ENCODE measurements at places on chromosomes 3 and 15.

GRCh38 chr3:146577662-146578061, 27.5 kb downstream of the PLSCR5 start:
- DNase-seq, result no peak

GRCh38 chr3:48598323-48599076, 3.4 kb upstream of the COL7A1 start:
- no peak for DNase-seq

- no peak for DNase-seq
Measured at GRCh38 chr3:169955406-169955805, 11.2 kb upstream of the SEC62 start.

DNA sequence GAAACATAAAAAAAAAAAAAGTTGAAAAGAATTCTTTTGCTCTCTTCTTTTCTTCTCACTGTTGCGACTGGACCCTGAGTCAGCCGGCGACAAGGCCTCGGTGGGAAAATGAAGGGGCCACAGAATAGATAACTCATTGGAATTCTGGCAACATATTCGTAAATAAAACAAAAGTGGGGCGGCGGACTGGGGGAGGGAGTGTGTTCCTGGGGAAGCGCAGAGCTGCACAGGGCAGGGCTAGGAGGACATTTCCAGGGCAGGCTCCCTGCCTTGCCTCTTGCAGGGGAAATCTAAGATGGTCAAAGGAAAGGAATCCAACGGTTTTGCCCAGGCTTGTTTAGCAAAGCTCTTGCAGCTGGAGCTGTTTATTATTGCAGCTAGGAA, 1042.8 kb upstream of the NR2F2 start:
- no peak for DNase-seq

GRCh38 chr3:143412084-143412483, 292.5 kb downstream of the CHST2 start:
- DNase-seq, result no peak

- DNase-seq, result no peak
Measured at GRCh38 chr15:39376371-39376909, 204.4 kb upstream of the THBS1 start.

GRCh38 chr15:42728972-42729371, 8.0 kb downstream of the CDAN1 start:
- DNase-seq, result no peak

- no peak for DNase-seq
Measured at GRCh38 chr3:141735176-141735575, 2.9 kb upstream of the RNF7 start.

GRCh38 chr3:138861798-138862197, 27.1 kb upstream of the PIK3CB start:
- no peak for DNase-seq

DNA sequence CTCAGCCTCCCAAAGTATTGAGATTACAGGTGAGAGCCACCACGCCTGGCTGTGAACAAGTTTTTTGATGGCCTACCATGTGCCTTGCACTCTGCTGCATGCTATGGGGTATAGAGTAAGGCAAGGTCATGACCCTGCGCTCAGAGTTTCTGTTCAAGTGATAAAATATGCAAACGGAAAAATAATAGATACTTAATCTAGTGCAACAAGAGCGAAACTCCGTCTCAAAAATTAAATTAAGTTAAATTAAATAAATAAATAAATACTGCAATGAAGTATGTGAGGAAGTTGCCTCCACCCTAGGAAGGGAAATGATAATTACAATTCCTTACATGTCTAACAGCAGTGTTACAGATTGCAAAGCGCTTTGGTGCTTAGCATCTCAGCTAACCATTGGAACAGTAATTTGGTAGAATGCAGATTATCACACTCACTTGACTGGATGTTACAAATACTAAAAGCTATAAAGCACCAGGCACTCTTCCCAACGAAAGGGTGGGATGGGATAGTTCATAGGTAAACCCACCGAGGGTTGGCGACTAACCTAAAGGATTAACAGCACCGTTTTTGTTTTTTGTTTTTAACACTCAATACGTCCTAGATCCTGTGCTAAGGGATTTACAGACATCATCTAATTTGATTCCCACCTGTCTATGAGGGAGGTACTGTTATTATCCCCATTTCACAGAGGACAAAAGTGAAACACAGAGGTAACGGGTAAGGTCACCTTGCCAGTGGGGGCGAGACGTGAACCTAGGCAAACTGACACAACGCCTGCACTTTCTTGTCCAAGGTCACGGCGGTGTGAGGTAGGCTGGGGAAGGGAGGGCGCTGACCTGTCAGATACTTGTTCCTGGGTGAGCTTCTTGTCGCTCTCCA, 793 bp upstream of the FANCD2 start:
- no peak for DNase-seq

GRCh38 chr3:59518283-59519055, 468.6 kb upstream of the CFAP20DC start:
- no peak for DNase-seq

GRCh38 chr3:195086341-195086740, 184.6 kb downstream of the XXYLT1 start:
- peak; percentile 6 for DNase-seq

GRCh38 chr3:146184241-146185015, 23.4 kb upstream of the PLOD2 start:
- no peak for DNase-seq

DNA sequence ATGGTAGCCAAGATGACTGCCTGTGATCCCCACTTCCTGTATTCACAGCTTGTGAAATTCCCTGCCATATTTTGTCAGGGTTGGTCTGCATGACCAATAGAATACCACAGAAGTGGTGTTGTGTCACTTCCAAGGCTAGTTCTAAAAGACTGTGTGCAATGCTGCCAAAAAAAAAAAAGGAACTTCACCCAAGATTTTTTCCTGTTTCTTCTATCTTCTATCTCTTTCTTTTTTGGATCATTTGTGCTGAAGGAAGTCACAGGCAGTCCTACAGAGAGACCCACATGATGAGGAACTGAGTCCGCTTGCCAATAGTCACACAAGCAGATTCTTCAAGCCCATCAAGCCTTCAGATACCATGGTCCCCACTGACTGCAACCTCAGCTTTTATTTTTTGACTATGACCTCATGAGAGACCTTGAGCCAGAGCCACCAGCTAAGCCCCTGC, 18.1 kb upstream of the RAF1 start:
- no peak for DNase-seq

DNA sequence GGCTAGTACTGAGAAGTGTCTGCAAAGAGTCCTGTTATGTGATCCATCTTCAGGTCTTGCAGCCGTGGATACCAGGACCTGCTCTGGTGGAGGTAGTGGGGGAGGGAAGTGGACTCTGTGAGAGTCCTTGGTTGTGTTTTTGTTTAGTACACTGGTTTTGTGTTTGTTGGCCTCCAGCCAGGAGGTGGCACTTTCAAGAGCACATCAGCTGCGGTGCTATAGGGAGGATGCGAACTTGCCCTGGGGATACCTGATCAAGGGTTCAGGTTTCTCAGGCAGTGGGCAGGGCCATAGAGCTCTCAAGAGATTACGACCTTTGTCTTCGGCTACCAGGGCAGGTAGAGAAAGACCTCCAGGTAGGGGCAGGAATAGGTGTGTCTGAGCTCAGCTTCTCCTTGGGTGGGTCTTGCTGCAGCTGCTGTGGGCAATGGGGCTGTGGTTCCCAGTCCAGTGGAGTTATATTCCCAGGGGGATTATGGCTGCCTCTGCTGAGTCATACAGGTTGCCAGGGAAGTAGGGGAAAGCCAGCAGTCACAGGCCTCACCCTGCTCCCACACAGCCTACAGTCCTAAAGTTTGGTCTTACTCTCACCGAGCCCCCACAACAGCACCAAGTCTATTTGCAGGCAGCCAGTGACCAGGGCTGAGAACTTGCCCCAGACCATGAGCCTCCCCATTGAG, 132.8 kb upstream of the NPHP3 start:
- no peak for DNase-seq

DNA sequence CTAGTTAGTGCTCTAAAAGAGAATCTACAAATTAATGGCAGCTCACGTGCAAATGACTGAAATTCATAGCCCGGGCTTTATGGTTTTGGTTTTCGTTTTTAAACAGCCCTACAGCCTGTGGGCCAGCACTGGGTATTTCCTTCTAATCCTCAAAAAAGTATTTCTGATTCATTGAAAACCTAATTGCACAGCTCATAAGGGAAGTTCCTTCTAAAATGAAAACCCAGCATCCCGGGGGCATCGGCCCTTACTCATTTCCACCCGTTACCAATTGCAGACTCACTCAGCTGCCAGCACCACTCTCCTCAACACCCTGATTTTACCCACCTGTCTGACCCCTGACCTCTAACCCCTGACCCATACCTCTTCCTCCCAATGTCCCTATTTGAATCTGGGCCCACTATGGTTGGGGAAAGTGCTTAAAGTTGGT, 59.5 kb upstream of the ZNF148 start:
- no peak for DNase-seq

GRCh38 chr3:30428251-30428650, 178.2 kb upstream of the TGFBR2 start:
- DNase-seq, result no peak

- DNase-seq, result no peak
Measured at GRCh38 chr3:197028728-197029510, 698 bp downstream of the MELTF start.

- DNase-seq, result no peak
Measured at GRCh38 chr3:29693863-29694262, 413.0 kb downstream of the RBMS3 start.

DNA sequence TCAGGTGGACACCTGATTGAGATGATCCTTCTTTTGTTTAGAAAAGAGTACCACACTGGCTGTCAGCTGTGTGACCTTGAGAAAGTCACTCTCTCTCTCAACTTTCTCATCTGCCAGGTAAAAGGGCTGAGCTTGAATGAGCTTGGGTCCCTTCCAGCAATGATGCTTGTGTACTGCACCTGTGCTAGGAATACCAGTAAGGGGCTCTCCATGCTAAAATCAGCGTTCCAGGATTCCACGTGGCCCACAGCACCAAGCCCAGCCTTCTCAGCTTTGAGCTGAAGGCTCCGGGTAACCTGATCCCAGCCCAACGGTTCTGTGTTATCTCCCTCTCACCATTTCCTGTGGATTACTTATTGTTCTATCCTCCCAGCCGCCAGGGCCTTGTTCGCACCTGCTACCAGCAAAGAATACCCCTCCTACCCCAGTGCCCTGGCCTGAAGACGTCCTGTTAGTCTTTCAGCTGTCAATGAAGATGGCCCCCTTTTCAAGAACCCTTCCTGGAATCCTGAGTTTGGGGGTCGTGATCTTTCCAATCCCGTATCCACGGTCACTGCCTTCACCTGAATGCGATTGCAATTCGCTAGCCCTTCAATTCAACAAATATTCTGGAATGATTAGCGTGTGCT, 54.2 kb upstream of the CGNL1 start:
- DNase-seq, result no peak

DNA sequence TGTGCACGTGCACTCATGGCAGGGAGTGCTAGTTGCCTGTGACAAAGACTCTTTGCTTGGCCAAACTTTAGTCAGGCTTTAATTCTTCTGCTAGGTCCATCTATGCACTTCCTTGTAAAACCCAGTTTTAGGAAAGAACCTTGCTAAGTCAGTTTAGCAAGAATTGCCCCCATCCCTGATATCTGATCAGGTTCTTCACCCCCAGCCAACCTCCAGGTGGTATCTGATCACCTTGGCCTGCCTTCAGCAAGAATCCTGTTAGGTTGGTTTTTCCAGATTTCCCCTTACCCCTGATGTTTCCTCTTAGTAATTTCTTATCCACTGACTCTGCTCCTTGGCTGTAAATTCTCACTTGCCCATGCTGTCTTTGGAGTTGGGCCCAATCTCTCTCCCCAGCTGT, 8.4 kb downstream of the HSPBAP1 start:
- no peak for DNase-seq

- DNase-seq, result no peak
Measured at GRCh38 chr3:49313896-49314688, 25.8 kb downstream of the USP4 start.

GRCh38 chr3:143998266-143998665, 26.6 kb downstream of the DIPK2A start:
- DNase-seq, result no peak

DNA sequence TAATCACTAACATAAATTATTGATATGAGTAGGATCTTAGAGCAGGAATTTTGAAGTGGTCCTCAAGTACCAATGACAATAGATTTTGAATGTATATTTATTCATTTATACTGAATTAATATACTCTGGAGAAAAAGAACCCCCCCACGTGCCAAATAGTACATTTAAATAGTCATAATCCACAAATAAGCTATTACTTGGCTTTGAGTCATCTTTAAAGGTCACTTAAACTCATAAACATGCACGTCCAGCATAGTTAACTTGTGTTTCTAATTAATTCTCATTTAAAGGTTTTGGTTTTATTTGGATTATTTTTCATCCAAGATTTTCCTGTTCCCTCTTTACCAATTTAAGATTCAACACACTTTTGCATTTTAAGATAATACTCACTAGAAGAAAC, 35.1 kb downstream of the FGF7 start:
- DNase-seq, result no peak
